ENCODE measurements at places on chromosomes 12 and 14.
A peak's percentile ranks its signal among the peaks of the same experiment; 100 is the strongest.

GRCh38 chr12:95590775-95591174 is 39.5 kb upstream of the USP44 start:
- no peak for DNase-seq

DNA sequence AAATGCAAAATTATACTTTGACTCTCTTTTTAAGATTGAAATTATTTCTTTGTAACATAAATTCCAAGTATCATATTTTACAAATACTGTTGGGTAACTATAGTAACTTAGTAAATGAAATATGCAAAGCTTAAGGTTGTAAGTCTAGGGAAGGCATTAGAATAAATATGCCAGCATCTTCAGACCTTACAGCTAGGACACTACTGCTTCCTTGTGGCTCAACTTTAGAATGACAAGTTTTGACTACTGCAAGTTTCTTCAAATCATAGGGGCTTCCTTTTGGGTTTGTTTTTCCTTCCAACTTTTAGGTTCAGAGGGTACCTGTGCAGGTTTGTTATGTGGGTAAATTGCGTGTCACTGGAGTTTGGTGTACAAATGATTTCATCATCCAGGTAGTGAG is 17.7 kb upstream of the ANP32D start:
- DNase-seq, result no peak

DNA sequence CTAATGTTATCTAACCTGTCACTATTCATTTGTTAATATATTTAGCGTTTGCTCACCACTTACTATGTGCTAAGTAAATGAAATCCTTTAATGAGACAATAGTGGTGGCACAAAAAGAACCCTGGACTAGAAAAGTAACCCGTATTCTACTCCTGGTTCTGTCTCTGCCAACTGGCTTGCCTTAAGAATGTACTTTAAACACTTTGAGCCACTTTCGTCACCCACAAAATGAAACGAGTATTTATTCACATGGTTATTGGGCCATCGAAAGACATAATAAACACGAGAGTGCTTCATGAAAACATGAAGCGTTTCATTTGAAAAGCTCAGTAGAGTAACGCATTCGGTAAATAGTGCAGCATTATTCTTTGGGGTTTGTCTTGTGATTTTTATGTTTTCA is 254.7 kb downstream of the EGLN3 start:
- no peak for DNase-seq

DNA sequence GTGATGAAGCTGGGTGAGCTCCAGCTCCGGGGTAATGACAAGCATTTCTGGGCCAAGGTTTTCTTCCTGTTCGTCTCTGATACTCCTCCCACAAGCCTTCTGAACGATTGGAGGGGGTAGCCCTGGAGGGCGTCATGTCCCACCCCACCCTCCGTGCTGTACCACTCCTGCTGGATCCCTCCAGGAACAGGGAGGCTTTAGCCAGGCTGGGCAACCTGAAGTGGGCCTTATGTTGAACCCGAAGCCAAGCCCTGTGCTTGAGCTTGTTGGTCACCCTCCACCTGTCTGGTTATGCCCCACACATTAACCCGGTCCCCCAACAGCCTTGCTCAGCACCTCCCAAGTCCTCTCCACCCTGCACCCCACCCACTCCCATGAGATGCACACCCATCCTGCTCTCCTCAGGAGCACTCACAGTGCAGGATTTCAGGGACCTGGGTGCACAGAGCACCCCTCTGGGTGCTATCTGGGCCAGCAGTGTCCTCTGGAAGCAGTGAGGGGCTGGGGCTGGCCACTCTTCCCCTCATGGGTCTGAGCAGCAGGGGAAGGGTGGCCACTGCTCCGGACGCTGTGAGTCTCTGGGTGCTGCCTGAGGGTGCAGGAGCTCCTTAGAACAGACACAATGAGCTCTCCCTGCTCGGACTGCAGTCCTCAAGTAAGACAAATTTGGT is 6.8 kb upstream of the KRT83 start:
- no peak for DNase-seq

DNA sequence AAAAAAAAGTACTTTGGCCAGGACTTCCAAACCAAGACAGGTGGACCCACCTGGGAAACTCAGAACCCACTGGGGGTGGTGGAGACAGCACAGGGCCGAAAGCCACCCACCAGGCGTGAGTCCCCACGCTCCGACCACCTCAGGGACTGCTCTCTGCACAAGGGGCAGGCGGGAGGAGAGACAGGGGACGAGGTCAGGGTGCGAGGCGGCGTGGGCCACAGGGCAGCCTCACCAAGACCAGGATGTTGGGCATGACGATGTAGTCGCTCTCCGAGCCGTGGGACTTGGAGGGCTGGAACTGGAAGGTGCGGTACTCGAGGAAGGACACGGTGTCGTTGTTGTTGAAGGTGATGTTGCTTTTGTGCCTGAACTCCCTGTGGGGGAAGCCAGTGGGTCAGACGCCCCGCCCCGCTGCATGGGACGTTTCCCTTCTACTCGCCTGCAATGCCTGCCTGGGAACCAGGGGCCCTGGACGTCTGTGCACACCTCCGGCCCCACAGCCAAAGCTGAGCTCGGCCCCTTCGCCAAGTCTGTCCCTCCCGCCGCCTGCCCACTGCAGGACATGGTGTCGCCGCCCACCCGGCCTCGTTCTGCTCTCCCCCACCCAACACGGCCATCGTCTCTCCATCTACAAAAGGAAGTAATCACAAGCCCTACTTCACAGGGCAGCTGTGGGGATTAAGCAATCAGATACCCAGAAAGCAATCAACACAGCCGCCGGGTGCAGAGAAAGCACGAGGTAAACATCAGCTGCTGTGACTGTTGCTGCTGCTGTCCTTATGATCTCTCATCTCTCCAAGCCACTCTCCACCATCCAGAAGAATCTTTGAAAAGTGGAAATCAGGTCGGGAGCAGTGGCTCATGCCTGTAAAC is 48.7 kb downstream of the SCARB1 start:
- DNase-seq, result no peak

- no peak for DNase-seq
Measured at GRCh38 chr14:30518867-30519560, 39.9 kb upstream of the G2E3 start.

DNA sequence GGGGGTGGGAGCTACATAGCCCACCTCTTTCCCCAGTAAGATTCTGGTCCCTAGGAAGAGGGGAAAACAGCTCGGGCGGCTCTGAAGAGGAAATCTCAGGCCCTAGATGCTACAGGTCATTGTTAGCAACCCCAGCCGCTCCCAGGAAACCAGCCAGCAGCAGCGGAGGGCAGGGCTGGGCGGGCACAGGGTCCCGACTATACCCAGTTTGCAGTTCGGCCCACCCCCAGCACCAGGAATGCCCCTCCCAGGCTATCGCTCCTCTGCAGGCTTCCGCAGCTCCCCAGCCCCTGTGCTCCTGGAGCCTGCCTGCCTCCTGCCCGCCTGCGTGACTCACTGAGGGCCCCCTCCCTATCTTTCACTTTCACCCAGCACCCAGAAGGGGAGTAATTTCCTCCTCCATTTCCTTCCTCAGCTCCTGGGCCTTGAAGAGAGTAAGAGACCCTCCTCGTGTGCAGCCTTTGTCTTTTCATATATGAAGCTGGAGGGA is 27.2 kb upstream of the PNMA1 start:
- DNase-seq, result peak; percentile 36

- DNase-seq, result no peak
Measured at GRCh38 chr12:110182281-110182680, 58.1 kb downstream of the IFT81 start.

DNA sequence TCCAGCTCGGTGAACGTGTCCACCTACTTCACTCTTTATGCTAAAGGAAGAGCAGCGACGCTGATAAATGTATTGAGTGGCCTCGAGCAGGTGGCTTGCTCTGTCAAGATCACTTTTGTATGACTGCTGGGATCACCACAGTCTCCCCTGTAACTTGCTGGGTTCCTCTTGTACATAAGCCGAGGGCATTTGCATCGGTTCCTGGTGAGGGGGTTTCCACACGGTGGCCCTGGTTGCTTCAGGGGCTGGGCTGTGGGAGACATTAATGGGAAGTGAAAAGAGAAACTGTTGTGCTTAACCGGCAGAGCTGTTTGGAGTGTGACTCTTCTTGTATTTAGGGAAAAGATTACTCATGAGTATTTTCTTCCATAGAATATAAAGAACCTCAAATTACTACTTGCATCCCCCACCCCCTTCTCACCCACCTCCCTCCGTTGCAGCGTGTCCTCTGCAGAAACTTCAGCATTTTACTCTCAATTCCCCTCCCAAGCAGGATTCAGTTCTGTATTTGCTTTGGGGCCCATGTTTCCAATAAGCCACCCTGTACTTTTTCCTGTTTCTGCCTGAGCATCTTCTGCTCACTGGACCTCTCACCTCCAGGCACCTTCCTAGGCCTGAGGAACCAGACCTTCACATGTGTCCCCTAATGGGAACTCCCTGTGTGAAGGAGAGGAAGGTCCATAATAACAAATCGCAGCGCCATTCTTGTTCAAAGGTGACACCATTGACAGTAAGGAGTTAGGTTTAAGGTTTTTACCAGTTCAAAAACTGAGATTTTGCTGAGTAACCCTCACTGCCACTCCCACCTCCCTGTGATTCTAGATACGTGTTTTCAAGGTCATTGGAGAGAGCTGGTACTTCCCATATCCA is 187.0 kb downstream of the ETV6 start:
- no peak for DNase-seq

DNA sequence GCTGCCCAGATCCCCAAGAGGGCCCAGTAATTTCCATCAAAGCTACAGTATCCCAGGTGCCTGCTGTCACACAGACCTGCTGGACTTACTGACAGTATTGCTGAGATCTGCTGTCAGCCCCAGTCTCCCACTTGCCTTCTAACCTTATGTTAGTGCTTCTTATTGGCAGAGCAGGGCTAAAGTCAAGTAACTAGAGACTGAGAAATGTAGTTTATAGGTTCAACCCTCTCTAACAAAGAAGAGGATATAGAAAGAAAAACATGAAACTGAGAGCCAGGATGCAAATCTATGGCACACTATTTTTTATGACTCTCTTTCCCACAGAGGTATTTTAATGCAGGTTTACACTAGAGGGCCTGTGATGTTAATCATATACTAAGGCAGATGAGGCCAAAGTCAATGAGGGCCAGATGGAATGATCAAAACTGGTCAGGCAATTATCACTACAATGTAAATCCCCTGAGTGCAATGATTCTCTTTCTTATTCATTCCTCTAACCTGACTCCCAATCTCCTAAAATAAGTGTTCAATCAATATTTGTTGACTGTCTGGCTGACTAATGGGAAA is 781.9 kb downstream of the VRK1 start:
- no peak for DNase-seq

GRCh38 chr14:95077345-95077744 is 80.0 kb downstream of the DICER1 start:
- DNase-seq, result no peak

DNA sequence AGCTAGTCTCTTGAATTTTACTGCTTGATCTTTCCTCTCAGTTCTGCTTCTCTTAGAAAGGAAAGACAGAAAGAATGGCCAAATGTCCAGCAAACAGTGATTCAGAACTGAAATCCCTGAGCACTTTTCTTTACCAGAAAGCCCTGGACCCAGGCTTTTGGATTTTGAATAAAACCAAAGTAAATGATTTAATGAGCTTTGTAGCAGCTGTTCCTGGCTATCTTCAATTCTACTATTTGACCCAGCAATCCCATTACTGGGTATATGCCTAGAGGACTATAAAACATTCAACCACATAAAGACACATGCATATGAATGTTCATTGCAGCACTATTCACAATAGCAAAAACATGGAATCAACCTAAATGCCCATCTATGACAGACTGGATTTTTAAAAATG is 187.2 kb downstream of the PRKD1 start:
- DNase-seq, result no peak

DNA sequence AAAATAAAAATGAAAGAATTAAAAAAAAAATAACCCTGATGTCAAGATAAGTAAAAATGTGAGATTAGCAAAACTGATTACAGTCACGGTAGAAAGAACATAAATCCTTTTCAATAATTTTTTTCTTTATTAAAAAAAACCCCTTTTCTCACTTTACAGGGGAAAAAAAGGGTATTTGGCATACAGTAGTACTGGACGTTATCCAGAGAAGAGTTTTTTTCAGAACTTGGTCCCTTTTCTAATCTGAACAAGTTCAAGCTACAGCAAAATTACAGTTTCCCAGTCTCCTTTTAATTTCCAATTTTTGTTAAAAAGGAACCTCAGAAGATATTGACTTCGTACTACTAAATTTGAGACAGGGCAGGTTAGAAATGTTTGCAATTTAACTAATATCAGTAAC is 134.7 kb upstream of the DCN start:
- no peak for DNase-seq

- DNase-seq, result no peak
Measured at GRCh38 chr12:54053751-54054741, at the start of gene HOXC4. HOXC4 (plus strand) TSS chr12:54053835; CDS start chr12:54053923, 88 bp downstream.

DNA sequence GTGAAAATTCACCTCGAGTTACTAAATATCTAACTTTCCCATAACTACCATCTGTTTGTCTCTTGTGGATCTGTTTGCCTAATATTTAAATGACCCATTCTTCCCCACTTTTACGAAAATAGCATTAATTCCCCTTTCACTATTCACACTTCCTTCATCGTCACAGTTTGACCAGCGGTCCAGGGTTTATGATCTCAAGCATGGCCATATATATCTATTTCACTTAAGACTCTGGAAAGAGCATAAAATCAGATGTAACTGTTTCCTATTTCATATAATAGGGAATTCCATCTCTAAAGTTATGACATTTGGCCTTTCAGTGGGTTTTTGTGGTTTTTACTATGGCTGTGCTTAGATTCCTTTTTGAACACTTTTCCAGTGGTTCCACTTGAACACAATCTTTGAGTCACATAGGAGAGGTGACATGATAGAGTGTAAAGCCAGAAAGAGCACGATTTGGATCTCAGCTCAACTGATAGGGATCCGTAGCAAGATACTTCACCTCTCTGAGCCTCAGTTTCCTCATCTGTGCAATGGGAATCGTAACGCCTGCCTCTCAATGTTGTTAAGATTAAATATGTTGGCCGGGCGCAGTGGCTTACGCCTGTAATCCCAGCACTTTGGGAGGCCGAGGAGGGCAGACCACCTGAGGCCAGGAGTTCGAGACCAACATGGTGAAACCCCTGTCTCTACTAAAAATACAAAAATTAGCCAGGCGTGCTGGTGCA is 754 bp upstream of the BCL2L14 start:
- DNase-seq, result no peak

DNA sequence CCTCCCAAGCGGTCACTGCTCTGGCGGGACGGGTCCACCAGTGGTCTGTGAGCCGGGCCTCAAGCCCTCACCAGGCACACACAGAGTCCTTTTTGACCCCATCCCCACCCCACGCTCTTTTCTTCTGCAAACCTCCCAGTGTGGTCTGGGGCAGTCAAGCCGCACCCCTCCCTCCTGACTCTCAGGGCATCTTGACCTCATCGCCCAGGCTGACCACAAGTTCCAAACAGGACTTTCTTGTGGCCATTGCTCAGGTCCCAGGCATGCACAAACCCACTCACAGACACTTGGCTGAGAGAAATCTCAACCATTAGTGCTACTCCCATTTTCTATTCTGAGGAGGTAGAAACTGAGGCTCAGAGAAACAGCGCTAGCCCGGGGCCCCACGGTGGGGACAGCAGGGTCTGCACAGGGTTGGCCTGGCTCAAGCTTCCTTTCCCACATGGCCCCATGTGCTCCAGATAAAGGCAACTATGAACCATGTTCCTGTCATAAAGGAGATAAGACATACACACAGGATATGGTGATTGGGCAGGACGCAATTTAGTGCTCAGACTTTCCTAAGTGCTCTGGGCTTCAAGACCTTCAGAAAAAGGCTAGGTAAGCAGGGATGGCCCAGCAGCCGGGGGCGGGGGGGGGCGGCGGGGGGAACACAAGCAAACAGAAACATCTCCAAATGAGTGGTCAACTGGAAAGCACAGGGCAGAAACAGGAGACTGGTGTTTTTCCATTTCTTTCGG is 69.6 kb downstream of the ITPK1 start:
- DNase-seq, result no peak
